ENCODE measurements at places on chromosomes 1 and 21.

GRCh38 chr1:30782361-30783255 lies 25.0 kb upstream of the LAPTM5 start:
- peak; percentile 91 for DNase-seq

- no peak for DNase-seq
Observed at GRCh38 chr1:222784371-222784770, 30.5 kb upstream of the DISP1 start.

DNA sequence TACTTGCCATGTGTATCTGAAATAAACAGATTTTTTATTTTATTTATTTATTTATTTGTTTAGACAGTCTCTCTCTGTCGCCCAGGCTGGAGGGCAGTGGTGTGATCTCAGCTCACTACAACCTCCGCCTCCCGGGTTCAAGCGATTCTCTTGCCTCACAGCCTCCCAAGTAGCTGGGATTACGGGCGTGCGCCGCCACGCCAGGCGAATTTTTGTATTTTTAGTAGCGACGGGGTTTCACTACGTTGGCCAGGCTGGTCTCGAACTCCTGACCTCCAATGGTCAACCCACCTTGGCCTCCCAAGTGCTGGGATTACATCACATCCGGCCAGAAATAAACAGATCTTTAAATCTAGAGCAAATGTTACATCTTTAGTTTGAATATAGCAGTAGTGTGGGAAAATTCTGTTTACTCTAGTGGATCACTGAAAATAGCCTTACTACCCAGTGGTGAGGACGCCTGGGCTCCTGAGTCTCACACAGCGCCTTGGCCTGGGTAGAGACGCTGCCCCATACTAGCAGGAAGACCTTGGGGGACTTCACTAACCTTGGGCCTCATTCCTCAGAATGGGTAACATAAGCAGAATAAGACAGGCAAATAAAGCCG lies 709 bp downstream of the GART start:
- DNase-seq, result peak; percentile 18

DNA sequence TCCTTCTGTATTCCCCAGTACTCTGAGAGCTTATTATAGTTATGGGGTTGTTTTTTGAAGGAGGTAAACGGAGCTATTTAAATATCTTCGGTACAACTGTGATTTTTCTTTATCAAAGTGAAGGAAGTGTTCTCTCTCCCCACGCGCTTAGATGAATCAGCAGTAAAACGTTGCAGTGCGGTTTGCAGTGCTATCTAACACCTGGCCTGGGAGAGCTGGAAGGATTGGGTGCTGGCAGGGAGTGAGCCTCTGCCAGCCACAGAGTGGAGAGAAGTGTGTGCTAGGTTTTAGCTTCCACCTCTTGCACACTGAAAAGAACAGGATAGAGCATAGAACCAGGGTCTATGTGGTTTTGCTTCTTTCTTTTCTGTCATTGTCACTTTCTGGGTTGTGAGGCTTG lies 165.9 kb downstream of the SDCCAG8 start:
- DNase-seq, result peak; percentile 61

DNA sequence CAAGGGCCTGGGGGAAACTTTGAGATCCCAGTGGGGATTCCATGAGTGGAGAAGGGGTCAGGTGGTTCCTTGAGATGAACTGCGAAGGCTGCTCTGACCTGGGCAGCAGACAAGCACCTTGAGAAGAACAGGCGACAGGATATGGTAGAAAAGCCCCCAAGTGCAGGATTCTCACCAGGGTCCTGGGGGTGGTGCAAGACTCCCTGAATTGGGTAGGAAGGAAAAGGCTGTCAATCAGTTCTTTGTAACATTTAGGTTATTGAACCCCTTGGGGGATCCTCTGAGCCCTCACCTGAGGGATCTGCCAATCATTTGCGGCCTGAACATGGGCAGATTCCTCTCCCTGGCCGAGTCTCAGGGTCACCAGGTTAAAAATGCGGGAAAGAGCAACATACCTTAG lies 2.4 kb upstream of the PRAMEF12 start:
- DNase-seq, result no peak

GRCh38 chr1:7290971-7291970 lies 479.8 kb upstream of the VAMP3 start:
- peak; percentile 62 for DNase-seq

DNA sequence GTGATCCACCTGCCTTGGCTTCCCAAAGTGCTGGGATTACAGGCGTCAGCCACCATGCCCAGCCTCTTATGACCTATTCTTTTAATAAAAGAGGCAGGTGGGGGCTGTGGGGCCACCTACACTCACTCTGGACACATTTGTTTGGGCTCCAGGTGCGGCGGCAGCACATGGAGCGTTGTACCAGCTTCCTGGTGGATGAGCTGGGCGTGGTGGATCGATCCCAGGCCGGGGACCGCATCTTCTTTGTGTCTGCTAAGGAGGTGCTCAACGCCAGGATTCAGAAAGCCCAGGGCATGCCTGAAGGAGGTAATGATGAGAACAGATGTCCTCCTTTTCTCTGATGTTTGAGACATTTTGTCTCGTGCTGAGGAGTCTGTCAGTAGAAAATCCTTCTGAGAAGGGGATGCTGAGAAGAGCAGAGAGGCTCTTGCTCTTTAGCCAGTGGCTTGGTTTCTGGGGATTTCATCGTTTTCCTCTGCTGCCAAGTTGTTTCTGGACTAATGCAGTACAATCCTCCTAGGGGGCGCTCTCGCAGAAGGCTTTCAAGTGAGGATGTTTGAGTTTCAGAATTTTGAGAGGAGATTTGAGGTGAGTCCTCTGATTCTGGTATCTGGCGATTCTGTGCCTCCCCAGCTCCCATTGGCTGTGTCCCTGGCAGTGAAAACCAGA lies 17.9 kb upstream of the MIIP start:
- DNase-seq, result peak; percentile 38

Measured in GM03348 (cell line).